Kidney tubule cell (primary cell): ENCODE measurements at places on chromosomes 2 and 18.

- peak; percentile 45 for DNase-seq
Measured at GRCh38 chr2:207879536-207879935, 109.8 kb upstream of the FZD5 start.

DNA sequence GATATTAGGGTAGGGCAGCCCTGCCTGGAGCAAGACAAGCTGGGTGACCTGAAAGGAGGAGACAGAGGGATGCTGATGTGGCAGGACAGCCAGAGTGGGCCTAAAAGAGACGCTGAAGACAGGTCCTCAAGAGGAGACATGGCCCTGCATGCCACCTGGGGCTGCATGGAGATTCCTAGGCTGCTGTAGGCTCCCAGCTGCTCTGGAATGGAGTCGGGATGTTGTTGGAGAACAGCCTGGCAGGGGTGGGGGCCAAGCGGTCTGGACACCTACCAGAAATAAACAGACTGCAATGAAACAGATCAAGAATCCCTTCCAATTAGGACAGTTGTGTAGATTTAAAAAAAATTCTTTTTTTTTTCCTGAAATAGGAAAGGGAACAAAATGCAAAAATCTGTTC is 97.8 kb upstream of the NPAS2 start:
- DNase-seq = no peak

DNA sequence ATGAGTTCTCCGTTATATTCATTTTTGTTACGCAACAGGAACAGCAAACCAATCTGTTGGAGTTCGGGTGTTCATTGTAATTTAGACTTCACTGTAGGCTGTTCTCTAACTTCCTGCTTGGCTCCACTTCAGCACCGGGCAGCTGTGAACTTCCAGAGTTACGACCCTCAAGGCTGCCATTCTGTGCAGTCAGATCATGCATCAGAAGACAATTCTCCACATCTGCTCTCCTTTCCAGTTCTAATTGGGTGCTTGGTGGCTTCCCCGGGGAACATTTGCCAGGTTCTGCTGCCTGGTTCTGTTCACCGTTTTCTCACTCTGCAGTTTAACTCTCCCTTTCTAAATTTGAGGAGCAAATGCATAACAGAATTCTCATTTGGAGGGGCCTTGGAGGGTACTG is 237.7 kb downstream of the NYAP2 start:
- DNase-seq = no peak

DNA sequence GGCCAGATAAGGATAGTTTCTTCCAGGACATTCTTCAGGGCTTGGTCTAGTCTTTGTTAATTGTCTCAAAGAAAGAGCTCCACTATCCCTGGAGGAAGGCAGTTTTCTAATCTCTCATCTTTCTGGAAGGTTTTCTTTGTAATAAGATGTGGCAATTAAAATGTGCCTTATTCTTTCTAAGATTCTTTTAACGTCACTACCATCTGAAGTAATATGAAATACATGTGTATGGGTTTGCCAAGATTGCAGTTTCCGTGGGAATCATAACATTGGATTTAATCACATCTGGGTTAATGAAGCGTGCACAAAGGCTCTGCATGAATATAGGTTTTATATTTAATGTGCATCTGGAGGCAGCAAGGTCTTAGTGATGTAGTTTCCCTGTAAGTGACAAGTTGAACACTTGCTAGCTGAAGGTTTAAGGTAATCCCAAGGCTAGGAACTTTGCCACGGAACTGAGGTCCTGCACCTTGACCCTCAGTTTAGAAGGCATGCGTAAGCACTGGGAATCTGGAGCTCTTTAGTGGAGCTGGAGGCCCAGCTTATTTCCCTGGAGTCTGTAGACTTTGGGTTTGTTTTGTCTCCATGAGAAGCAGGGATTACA is 25.7 kb downstream of the DIS3L2 start:
- DNase-seq = peak; percentile 29

GRCh38 chr2:166882851-166883250 is 5.4 kb upstream of the XIRP2 start:
- no peak for DNase-seq

DNA sequence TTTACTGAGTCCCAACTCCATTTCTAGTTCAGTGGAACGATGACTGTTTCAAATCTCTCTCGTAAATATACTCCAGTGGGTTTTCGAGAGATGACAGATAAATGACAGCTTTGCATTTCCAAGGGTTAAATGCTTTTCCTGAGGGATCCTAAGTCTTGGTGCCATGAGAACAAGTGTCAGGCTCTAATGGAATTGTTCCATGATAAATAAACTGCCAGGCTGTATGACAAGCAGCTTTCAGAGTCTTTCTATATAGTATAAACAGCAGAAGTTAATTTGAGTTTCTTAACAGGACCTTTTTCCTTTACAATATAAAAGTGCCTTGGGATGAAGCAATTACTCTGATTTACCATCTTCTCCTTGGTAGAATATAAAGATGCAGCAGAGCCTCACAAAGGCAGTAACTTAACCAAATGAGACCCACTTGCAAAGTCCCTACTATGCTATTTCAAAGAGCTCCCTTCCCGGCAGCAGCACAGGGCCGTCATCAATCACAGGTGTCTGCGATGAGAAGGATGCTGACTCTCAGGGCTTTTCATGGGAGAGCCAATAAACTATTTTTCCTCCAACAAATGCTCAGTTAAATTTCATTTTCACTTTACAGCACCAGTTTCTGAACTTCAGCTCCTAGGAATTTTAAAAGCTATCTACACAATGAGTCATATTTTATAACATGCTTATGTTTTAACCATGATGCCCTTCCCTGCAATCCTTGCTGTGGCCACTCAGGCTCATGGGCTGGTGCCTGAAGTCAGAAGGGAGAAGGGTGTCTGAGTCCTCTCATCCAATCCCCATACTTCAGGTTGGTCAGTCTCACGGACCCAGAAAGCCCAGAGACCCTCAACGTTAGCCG is 123.8 kb downstream of the AFF3 start:
- DNase-seq = peak; percentile 69

DNA sequence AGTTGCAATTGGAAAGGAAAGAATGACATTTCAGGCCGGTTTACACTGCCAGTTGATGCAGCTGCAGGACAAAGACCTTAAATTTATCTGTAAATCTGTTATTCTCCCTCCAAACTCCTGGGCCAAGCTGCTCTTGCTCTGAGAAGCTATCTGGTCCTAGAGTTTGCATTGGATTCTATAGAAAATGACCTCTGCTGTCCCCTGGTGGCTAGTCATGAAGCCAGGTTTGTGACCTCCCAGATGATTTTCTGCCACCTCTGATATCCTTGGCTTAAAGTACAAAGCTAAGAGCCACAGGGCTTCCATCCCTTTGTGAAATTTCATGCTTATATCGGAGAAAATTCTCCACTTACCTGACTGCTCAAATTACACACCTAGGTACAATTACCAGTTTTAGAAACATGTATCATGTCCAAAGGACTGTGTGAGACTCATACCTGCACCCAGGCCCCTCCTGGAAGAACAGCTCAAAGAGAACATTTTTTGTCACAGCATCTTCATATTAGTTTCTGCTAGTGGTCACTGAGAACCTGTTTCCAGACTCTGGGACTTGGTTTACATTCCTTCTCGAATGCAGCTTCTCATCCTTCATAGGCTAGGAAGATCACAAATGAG is 28.9 kb upstream of the IER3IP1 start:
- DNase-seq = peak; percentile 51

DNA sequence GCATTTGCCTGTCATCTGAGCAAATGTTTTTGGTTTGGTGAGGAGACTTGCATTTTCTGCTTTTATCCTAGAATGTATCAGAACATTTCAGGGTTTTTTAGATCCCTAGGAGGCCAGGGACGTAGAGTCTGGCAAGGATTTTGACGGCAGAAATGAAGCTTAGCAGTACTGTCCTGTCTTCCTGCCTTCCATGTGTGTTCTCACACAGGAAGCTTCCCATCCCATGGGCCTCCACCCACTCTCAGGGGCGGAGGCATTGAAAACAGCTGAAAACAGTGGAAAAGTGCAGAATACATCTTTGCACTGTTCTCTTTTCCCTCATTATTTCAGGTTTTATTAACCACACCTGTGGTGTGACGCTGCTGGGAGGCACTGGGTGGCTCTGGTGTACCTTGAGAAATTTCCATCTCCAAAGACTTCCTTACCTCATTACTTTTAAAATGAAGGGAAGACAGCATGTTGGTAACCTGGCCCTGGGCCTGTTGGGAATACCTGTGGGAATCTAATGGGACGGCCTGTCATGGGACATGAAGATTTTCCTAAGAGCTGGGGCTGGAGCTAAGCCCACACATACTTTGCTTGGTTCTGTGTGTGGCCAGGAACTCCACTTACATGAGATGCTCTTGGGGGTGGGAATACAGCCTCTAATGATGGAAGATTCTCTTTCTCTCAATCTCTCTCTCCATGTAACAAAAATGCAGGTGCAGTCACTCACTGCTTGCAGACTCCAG is 20.5 kb downstream of the PCARE start:
- peak; percentile 33 for DNase-seq

- DNase-seq = no peak
Measured at GRCh38 chr2:241742320-241742939, 8.0 kb downstream of the D2HGDH start.

DNA sequence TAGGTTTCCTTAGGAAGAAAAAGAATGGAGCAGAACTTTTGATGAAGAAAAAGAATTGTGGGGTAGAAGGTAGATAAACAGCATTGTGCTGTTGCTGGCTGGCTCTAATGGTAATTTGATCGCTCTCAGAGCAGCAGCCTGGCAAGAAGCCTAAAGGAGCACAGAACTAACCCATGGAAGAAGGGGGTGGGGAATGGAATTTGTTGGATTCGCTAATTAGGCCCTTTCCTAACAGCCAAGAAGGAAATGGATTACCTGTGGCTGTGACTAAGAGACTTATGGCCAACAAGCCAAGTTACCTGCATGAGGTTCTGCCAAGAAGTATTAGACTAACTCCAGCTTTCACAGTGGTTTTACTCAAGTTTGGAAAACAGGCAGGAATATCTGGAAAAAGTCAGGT is 210.6 kb downstream of the IKZF2 start:
- DNase-seq = peak; percentile 81

DNA sequence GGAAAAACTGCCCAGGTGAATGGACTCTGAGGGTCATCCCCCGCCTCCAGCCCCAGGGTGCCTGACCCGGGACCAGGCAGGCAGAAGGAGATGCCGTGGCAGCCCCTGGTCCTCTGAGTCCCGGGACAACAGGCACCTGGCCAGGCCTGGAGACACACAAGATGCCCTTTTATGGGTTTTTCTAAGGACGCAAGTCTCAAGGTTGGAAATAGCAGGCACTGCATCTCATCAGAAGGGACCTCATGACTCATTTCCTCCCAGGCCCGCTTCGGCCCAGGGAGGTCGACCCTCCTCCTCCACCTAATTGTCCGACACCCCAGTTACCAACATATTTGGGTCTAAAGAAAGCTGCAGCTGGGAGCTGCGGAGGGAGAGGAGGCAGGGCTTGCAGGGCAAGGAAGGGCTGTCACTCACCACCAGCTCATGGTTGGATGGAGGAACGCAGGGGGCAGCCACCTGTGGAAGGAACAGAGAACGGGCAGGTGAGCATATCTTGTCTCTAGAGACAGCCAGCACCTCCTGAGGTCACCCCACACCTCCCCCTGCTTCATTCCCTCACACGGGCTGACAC is 82.9 kb downstream of the TNS1 start:
- DNase-seq = peak; percentile 97

GRCh38 chr2:189426886-189427285 is 14.4 kb upstream of the WDR75 start:
- DNase-seq = no peak

GRCh38 chr2:204116159-204116792 is 179.7 kb downstream of the ICOS start:
- no peak for DNase-seq

DNA sequence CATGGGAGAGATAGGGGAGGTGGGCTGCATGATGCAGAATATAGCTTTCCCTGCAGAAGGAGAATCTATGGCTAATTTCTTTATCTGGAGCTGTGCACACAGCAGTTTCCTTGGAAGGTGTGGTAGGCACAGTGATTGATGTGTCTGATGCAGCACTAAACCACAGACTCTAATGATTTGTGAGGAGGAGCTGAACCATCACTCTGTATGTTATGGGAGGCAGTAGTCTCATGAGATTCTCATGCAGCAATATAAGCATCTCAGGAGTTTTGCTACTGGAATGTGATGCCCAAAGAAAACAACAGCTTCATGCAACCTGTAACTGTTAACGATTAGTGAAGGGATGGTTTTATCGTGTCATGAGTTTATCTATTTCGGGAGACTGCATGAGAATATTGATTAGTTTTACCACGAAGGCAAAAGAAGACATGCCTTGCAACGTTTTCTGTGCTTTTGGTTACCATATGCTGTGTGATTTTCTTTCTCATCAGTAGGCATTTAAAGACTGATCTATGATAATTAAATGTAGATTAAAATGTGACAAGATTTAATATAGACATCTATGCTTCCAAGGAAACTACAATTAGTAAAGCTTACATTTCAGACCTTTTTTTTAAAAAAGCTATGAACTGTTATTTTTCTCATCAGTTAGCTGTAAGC is 286.8 kb downstream of the ARL6IP6 start:
- no peak for DNase-seq

- no peak for DNase-seq
Measured at GRCh38 chr2:138235041-138235440, 266.5 kb upstream of the SPOPL start.

GRCh38 chr18:52190631-52191030 is 149.4 kb upstream of the DCC start:
- DNase-seq = no peak

DNA sequence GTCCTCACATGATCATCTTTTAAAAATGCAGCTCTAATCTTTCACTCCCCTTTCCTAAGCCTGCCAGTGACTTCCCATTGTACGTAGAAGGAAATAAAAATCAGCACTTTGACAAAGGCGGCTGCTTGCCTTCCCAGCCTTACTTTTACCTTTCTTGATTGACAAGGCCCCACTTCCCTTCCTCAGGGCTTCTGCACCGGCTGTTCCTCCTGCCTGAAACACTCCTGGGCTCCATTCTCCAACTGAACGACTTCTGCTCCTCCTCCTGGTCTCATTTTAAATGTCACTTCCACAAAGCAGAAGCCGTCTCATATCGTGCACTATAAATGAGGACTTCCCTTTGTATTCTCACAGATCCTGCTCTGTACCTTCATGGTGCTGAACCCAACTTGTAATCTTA is 56.1 kb downstream of the OSBPL6 start:
- DNase-seq = no peak

DNA sequence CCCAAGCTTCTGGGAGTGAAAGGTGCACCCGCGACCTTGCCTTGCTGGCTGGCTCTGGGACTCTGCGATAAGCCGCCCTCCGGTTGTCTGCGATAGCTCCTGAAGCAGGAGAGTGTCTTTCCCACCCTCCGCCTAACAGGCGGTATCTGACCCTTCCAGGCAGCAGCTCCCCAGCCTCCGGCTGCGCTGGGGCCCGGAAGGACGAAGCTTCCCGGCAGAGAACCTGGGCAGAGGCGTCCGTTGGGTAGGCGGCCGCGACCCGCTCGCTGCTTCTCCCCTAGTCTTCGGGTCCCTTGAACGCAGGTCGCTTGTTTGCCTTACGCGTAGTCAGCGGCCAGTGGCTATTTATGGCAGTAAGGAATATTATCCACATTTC is 446 bp upstream of the RHBDD1 start:
- DNase-seq = no peak

DNA sequence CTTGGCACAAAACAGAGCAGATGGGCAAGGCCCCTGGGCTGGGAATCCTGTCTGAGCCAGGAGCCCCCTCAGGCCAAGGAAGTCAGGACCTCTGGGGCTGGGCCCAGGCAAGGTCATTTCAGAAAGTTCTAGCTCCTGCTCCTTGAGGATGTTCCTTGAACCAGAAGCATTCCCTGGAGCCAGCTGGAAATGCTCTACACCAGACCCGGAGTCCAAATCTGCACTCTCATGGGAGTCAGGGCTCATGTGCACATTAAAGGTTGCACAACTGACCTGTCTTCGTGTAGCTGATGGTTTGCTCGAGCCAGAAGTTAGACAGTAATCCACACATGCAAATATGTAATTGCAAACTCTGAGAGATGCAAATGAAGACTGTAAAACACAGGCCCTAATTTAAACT is 18.0 kb downstream of the PARD6G start:
- no peak for DNase-seq
